Right renal cortex interstitium (tissue), 3 donors: ENCODE measurements at places on chromosomes 4 and X. TPM values are rescaled to one million over a fixed set of nuclear protein-coding genes. Genes with fewer than 3 reads are reported as not detected.

GRCh38 chr4:128332081-128332480 is 44.5 kb upstream of the PGRMC2 start:
- no peak for DNase-seq

DNA sequence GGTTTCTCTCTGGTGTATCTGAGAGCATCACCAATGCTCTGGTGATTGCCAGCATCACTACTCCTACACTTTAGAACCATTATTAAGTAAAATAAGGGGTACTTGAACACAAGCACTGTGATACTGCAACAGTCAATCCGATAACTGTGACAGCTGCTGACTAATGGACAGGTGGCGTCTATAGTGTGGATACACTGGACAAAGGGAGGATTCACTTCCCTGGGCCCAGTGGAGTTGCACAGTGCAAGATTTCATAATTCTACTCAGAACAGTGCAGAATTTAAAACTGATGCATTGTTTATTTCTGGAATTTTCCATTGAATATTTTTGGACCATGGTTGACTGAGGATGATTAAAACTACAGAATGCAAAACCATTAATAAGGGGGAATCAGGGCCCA is 97.8 kb downstream of the SHROOM3 start:
- DNase-seq: no peak

DNA sequence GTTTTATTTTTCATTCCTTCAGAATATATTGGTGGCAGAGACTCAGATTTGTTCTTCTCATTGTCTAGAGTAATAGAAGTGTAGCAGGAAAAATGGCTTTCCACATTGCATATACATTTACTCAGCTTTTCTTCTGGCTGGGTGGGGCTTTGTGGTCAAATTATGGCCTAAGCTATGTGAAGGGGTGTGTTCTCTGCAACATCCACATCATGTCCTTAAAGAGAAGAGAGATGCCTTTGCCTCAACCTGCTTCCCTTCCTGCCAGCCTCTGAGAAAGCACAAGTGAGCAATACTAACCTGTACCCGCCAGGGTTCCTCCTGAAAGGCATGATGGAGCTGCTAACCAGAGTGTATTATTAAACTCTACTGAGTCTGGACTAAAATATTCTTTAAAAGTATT is 695.6 kb upstream of the FAM241A start:
- no peak for DNase-seq

- DNase-seq: no peak
Observed at GRCh38 chr4:6011271-6011671, 7.0 kb downstream of the C4orf50 start.

DNA sequence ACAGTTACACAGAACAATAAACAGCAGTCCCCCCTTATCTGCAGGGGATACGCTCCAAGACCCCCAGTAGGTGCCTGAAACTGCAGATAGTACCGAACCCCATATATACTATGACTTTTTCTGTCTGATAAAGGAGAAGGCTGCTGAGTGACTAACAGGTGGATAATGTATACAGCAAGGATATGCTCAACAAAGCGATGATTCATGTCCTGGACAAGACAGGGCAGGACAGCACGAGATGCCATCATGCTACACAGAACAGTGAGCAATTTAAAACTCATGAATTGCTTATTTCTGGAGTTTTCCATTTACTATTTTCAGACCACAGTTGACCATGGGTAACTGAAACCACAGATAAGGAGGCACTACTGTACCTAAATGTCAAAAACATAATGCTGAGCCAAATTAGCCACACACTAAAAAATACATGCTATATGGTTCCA is 76.1 kb downstream of the MANBA start:
- no peak for DNase-seq

GRCh38 chrX:44162964-44163475 is 180.5 kb downstream of the EFHC2 start:
- DNase-seq: no peak

- no peak for DNase-seq
Observed at GRCh38 chr4:167052631-167053091, 181.6 kb downstream of the SPOCK3 start.

GRCh38 chr4:96844858-96845490 is 1005.1 kb downstream of the PDHA2 start:
- no peak for DNase-seq

DNA sequence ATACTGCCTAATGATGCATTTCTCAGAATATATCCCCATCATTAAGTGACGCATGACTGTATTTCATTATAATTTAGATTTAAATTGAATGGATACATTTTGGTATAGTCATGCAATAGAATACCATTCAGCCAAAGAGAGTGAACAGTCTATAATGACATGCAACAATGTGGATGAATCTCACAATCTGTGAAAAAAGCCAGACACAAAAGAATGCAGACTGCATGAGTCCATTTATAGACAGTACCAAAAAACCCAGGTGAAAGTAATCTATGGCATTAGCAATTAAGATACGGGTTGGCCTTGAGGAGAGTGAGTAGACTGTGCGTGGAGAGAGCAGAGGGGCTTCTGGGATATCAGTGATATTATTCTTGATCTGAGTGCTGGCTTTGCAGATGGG is 239.7 kb upstream of the PGRMC2 start:
- no peak for DNase-seq

DNA sequence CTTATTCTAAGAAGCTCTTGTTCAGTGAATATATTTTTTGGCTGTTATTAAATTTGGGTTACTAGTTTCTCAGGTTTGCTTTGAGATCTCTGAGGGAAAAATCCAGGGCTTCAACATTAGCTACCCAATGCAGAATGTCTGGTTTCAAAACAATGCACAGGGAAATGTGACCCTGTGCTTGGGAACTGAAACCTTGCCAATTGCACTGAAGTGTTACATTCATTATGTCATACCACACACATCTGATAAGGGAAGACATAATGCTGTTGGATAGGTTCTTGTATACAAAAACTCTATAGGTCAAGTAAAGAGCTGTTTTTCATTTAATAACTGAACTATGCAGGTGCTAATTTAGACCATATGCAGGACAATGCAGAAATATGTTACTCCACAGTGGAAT is 345.3 kb upstream of the BMP3 start:
- DNase-seq: peak; percentile 8

DNA sequence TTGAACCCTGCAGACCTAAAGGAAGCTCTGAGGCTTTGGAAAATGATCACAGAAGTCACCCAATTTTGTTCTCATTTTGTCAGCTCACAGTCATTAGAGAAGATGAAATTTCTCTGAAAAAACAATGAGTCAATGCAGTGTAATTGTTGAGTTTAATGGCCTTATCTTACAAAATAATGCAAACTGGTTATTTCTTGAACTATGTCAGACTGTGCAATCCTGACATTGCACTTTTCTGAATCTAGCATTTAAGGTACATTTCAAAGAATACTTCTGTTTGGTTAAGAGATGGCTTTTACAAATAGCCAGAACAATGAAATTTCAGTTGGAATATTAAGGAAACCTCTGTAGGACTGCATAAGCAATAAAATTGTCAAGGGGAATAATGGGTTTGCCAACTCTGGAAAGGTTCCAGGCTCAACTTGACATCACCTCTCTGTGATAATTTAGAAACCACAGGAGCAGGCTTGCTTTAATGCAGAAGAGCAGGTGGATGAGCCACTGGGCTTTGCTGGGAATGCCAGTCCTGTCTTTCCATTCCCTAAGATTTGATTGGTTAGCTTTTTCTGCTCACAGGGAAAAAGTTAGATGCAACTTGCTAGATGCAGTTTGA is 222.8 kb downstream of the FRMPD4 start:
- no peak for DNase-seq

GRCh38 chr4:77354550-77354949 is 197.5 kb downstream of the CCNG2 start:
- DNase-seq: no peak

- no peak for DNase-seq
Observed at GRCh38 chr4:75412746-75413145, 101.5 kb downstream of the RCHY1 start.

DNA sequence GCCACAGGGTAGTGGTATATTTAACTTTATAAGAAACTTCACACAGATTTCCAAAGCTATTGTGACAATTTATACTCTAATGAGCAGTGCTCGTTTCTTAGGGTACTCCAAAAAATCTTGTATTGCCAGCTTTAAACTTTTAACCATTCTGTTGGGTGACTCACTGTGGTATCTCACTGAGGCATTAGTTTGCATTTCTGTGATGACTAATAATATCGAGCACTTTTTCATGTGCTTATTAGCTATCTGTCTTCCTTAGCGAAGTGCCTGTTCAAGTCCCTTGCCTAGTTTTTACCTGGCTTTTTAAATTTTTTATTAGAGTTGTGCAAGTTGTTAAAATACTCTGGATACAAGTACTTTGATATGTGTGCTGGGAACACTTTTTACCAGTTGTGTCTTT is 5.5 kb downstream of the PNMA3 start:
- DNase-seq: no peak

DNA sequence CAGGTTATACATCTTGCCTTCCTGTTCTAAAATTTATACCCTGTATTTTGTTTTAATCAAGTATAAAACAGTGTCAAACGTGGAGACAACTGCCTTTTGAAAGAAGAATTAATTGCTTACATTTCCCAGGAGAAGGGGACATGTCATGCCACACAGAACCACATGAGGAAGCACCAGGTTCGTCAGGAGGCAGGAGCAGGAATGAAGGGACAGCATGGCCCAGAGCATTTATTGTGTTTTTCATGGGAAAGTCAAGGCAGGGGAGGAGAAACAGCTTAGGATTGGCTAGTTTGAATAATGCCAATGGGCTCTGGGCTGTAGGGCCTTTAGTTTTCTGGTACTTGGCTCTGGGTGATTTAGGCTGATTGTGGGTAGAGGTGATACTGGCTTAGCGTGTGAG is 203.7 kb downstream of the CFAP299 start:
- DNase-seq: no peak

GRCh38 chr4:7337196-7338058 is 97.3 kb downstream of the PSAPL1 start:
- no peak for DNase-seq

- DNase-seq: no peak
Observed at GRCh38 chr4:54587107-54587891, 70.5 kb upstream of the KIT start.

DNA sequence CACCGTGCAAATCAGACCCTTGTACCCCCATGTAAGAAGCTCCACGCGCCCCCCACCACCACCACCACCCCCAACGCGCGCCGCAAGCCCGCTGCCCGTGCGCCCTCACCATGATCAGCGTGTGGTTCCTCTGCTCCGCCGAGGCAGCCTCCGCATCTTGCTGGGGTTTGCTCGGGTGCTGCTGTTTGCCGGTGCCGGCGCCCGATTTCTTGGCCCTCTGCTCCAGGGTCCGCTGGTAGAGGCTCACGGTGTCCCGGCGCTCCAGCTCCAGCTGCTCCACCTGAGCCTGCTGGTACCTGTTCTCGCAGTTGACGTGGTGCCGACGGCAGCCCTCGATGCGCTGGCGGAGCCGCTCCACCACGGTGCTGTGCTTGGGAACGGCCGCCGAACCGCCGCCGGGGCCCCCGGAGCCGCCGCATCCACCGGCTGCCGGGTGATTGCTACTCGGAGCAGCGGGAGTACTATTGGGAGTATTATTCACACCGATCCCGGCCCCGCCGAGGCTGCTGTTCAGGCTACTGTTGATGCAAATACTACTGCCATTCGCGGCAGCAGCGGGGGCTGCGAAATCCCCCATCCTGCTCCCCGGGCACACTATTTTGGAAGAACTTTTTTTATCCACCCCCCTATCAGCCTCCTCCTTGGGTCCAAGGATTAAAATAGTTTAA is 1.1 kb downstream of the MAML3 start:
- no peak for DNase-seq

GRCh38 chr4:8907596-8908205 is 36.1 kb upstream of the HMX1 start:
- no peak for DNase-seq

- DNase-seq: no peak
Observed at GRCh38 chr4:188341428-188341827, 202.2 kb downstream of the TRIML1 start.

DNA sequence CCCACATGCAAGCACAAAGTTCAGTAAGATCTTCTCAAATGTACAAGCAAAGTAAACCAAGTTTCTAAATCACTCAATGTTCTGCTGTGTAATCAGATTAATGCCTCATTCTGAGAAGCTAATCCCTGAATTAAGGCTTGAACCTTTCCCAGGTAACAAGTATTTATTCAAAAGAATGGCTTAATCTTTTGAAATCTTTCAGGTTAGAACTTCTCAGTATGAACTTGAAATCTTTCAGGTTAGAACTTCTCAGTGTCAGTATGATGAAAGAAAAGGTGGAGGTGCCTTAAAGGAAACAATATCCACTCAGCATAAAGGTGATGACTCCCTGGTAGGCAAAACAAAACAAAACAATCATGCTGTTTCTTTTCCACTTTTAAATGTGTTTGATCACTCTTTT is 29.0 kb downstream of the TMPRSS11B start:
- DNase-seq: no peak

GRCh38 chr4:8728536-8729407 is 136.2 kb downstream of the CPZ start:
- DNase-seq: no peak

Gene NMU
- 9.1 TPM for polyA plus RNA-seq

Gene FGFBP2
- 0.13 TPM for polyA plus RNA-seq

Gene QRFPR
- 1.9 TPM for polyA plus RNA-seq

Gene PAGE5
- polyA plus RNA-seq: not detected

Gene ENOPH1
- polyA plus RNA-seq: 76.6 TPM

Gene TCEAL2
- polyA plus RNA-seq: 20.8 TPM

Gene UGT2B15
- polyA plus RNA-seq: 0.12 TPM
